ENCODE measurements at places on chromosomes 2 and 18.

- DNase-seq, result no peak
Measured at GRCh38 chr2:239157269-239157668, 243.6 kb downstream of the HDAC4 start.

GRCh38 chr2:60439219-60439974, 114.1 kb downstream of the BCL11A start:
- DNase-seq, result peak; percentile 46

- no peak for DNase-seq
Measured at GRCh38 chr2:41718705-41719104, 329.1 kb upstream of the PKDCC start.

DNA sequence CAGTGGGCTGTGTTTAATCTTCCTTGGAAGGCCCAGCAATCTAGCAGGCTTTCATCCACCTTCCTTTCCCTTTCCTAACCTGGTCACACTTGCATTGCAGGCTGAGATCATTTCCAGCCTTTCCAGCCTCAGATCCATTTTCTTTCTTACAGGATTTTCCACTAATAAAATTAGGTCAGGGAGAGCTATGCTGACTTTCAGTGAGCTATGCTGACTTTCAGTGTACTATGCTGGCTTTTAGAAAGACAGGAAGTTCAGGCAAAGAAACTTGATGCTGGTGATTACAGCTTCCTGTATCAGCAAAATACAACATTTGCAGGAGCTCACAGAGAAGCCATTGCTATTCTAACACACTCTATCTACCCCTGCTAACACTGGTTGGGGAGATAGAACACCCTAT, 735.0 kb downstream of the CCDC85A start:
- no peak for DNase-seq

- DNase-seq, result no peak
Measured at GRCh38 chr18:50135903-50136302, 59.0 kb downstream of the MYO5B start.

- no peak for DNase-seq
Measured at GRCh38 chr18:40249390-40250080, 1705.5 kb upstream of the PIK3C3 start.

- DNase-seq, result peak; percentile 67
Measured at GRCh38 chr2:44774826-44775492, 166.5 kb upstream of the SIX3 start.

DNA sequence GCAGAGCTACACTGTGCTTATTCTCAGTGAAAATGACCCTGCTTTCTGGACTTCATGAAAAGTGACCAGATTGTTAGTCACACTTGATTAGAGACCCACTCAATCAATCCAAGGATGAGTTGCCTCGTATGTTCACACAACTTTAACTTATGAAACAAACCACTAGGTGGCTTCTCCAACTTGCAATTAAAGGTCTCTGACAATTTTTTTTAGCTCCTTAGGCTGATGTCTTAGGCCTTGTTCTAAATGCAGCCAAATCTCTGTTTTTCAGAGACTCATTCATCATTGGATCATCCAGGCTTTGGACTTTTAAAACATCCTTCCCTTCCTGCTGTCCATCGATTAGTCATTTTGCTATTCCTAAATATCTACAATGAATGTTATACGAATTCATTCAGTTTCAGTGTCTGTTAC, 63.4 kb downstream of the MREG start:
- peak; percentile 89 for DNase-seq

DNA sequence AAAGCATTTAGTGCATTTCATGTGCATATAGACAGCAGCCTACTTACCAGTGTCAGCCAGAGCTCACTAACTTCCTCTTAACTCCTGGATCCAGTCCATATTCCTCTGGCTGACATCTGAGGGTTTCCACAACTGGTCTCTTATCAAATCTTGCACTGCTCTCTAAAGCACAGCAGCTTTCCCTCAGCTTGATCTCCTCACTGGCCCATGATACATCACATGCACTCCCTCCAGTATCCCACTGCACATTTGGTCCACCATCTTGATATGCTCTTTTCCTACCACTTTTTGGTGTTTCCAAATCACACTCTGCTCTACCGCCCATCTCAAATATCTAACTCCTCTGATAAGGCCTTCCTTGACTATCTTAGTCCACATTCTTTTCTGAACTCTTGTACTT, 105.0 kb upstream of the ZFP36L2 start:
- DNase-seq, result no peak

GRCh38 chr2:150109028-150109427, 378.4 kb downstream of the RND3 start:
- DNase-seq, result no peak

GRCh38 chr18:65016631-65017371, 734.0 kb upstream of the CDH7 start:
- no peak for DNase-seq

DNA sequence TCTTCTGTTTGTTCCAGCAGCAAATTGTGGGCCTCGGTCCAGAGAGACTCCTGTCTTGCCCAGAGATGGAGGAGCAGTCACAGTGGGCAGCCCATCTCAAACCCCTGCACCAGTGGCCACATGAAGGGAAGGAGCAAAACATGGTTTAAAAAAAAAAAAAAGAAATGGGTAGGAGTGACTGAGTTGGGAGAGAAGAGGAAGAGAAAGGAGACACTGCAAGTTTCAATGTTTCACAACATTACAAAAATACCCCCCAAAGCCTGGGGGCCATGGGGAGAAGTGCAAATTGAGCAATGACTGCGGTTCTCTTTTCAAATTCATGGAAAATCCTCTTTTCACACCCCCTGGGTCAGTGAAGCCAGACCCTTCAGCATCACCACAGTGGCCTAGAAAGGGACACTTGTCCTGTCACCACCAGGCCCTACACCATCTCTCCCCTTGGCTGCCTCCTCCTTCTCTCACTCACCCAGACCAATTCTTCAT, 117.1 kb downstream of the ZFP36L2 start:
- no peak for DNase-seq

Data from NCI-H82 (cell line).